Islet precursor cell (in vitro differentiated cells): ENCODE measurements at places on chromosomes 6 and 20.

- no peak for DNase-seq
Observed at GRCh38 chr6:124927806-124928205, 34.4 kb upstream of the RNF217 start.

GRCh38 chr6:166751051-166751595 lies 124.1 kb upstream of the RPS6KA2 start:
- peak; percentile 98 for DNase-seq

GRCh38 chr6:85747666-85748065 lies 105.0 kb upstream of the SYNCRIP start:
- DNase-seq, result no peak

DNA sequence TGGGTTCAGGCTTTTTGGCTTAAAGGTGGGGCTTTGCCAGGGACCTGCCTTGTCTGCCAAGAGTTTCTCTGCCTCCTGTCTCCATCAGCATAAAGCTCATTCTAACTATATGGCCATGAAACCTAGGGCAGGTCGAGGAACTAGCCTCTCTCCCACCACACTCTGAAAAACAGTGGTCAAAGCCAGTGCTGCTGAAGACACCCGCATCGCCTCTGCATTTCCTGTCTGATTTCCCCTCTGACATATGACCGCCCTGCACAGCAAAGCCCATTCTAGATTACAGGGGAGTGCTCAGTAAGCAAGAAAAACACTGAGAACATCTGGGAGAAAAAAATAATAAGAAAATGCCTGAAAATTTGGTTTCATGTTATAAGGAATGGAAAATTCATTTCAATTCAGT lies 573.6 kb downstream of the PRKN start:
- no peak for DNase-seq

- no peak for DNase-seq
Observed at GRCh38 chr6:36399970-36400369, 12.5 kb upstream of the ETV7 start.

DNA sequence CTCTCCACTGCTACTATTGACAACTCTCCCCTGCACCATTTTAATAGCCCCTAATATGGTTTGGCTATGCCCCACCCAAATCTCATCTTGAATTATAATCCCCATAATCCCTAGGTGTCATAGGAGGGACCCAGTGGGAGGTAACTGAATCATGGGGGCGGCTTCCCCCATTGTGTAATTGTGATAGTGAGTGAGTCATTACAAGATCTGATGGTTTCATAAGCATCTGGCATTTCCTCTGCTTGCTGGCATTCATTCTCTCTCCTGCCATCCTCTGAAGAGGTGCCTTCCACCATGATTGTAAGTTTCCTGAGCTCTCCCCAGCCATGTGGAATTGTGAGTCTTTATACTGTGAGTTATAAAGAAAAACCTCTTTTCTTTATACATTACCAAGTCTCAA lies 74.1 kb upstream of the TCF21 start:
- DNase-seq, result no peak

GRCh38 chr6:17910189-17910588 lies 77.2 kb downstream of the KIF13A start:
- DNase-seq, result no peak

- no peak for DNase-seq
Observed at GRCh38 chr6:117205876-117206275, 59.5 kb upstream of the VGLL2 start.

- DNase-seq, result no peak
Observed at GRCh38 chr20:14902432-14903089, 565.1 kb upstream of the FLRT3 start.

- no peak for DNase-seq
Observed at GRCh38 chr6:130223508-130223907, 757 bp upstream of the SAMD3 start.

DNA sequence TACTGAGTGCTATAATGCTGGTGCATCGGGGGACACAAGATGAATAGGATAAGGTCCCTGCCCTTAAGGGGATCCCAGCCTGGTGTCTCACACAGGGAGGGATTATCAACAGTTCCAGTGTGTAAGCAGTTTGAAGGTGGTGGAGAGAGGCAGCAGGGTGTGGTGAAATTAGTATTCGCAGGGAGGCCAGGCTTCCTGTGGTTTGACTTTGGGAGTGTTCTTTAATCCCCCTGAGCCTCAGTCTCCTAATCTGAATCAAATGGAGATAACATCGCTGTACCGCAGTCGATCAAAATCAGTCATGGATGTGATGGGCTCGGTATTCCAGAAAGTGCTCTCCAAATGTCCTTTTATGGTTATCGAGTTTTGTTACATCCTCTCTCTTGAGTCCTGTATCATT lies 288.1 kb upstream of the SUPT3H start:
- DNase-seq, result peak; percentile 49

GRCh38 chr6:7439228-7439627 lies 49.6 kb downstream of the RIOK1 start:
- no peak for DNase-seq

GRCh38 chr6:44503471-44503870 lies 116.0 kb downstream of the CDC5L start:
- DNase-seq, result peak; percentile 35

DNA sequence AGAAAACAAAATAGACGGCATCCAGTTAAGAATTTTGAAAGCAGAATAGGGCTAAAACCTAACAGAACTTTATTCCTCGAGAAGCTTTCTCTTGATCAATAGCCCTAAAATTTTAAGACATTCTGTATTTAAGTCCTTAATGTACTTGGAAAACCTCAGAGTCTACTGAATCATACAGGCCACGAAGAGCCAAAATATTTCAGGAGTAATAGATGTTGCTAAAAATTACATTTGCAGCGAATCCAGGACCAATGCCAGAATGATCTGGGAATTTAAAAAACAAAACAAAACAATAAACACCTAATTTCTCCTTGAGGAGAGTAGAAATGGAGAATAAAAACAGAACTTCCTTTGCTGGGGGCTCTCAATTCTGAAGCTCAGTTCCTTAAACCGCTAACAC lies 23.3 kb downstream of the ATXN1 start:
- DNase-seq, result no peak

GRCh38 chr6:50804283-50804682 lies 14.4 kb upstream of the TFAP2B start:
- no peak for DNase-seq

- DNase-seq, result no peak
Observed at GRCh38 chr6:83917001-83917400, 57.5 kb downstream of the CYB5R4 start.

GRCh38 chr6:166490671-166491500 lies 95.6 kb downstream of the RAMACL start:
- no peak for DNase-seq

DNA sequence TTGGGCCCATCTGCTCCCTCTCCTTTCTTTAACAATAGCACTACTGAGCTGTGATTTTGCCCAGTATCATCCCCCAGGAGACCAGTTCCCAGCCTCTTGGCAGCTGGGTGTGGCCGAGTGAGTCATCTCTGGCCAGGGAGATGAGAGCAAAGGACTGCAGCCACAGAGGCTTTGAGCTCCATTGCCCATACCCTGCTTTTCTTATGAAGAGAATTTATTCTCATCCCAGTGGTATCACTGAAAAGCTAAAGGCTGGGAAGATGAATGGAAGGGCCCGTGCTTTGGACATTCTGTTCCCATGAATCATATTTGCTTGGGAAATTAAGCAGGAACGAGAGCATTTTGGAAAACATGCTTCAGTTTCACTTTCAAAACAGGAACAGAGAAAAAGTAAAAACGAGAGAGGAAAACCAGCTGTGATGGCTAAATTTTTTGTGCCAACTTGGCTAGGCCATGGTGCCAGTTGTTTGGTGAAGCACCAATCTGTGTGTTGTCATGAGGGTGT lies 14.9 kb downstream of the CST3 start:
- peak; percentile 87 for DNase-seq

DNA sequence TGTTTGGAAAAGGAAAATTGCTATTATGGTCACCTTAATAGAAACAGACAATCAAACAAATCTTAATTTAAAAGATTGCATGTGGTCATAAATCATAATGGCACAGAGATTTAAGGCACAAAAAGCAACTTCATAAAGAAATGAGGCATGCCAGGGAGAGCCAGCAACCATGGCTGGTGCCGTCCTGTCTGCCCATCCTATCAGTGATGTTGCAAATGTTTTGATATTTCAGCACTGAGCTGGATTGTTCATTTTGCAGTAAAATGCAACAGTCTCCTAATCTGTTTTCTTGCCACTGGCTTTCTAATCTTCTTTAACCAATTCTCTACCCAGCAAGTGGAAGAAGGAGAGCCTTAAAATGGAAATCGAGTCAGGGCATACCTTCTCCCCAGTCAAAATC lies 249.8 kb downstream of the SAMD5 start:
- DNase-seq, result no peak

DNA sequence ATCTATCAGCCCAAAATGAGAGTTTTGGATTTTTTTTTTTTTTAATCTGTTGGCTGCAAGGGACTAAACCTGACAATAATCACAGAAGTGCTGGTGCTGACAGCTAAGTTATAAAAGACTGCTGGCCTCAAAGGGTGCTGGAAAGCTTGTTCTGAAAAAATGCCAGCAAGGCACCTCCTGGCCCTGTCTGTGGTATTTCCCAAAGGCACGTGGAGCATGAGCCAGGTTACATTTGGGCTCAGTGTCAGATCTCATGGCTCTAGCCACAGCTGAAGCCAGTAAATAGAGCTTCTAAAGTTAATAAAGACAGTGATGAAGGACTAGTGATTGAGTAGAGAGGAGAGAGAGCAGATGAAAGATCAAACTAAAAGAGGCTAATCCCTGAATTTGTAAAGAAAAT lies 178.9 kb downstream of the FUT9 start:
- no peak for DNase-seq

DNA sequence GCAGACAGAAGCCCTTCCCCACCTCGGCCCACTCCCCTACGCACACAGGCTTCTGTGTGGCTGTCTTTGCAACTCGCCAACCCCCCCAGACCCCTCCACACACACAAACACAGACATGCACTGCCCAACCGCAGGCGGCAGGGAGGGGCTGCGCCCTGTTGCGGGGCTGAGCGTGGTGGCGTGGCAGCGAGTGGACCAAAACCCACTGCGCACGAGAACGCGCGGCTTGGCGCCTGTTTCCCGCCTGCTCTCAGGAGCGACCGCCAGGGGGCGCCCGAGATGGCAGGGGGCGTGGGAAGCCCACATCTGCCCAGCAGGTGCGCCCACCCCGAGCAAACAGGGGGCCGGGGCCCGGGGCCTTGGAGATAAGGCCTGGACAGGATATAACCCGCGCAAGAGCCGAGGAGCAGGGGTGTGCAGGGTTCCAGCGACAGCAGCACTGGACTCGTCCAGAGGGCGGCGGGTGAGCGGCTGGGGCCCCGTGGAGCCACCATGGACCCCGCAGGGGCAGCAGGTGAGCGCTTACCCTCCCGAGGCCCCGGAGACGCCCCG lies at the start of gene RBPJL:
Gene RBPJL, plus strand, starts transcription at position 410 of the 552 bp plus-strand sequence. Its CDS starts 83 bp downstream, at position 493.
- no peak for DNase-seq

DNA sequence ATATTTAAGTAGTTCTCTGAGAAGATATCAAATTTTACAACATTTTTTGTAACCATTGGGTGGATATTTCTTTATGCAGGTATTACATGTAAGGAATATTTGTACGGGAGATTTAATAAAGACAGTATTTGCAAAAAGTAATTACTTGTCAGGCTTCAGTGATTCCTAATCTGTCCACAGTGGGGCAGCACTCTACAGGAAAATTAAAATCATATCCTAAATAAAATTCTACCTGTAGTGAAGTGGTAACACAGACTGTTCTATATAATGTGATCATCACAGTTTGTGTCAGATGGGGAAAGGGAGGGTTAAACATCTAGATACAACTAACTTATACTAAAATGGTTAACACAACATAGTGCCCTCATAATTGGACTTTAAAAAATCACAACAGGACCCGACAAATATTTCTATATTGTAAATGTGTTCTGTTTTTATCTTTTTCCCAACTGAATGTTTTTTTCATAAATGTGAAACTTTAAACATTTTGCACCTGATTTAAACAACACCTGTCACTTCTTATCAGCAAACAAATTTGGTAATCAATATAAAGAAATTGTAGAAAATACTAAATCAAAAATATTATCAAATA lies 145.6 kb upstream of the MANEA start:
- DNase-seq, result no peak

DNA sequence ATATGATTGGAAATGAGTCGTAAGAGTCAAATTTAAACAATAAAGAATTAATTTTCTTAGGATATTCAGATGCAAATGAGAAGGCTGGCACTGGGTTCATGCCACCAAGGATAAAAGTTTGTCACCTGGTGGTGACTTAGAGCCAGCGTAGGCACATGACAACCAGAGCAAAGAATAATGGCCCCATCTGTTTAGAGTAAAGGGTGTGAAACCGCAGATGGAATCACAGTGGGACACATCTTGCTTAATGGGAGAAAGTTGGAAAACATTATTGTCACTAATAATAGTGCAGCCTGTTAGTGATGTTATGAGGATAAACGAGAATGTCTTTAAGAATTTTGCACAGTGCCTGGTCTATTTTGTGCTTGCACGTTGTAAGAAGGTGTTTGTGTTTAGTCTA lies 727.8 kb downstream of the QKI start:
- no peak for DNase-seq

- peak; percentile 13 for DNase-seq
Observed at GRCh38 chr6:52305948-52306767, 21.6 kb upstream of the MCM3 start.

DNA sequence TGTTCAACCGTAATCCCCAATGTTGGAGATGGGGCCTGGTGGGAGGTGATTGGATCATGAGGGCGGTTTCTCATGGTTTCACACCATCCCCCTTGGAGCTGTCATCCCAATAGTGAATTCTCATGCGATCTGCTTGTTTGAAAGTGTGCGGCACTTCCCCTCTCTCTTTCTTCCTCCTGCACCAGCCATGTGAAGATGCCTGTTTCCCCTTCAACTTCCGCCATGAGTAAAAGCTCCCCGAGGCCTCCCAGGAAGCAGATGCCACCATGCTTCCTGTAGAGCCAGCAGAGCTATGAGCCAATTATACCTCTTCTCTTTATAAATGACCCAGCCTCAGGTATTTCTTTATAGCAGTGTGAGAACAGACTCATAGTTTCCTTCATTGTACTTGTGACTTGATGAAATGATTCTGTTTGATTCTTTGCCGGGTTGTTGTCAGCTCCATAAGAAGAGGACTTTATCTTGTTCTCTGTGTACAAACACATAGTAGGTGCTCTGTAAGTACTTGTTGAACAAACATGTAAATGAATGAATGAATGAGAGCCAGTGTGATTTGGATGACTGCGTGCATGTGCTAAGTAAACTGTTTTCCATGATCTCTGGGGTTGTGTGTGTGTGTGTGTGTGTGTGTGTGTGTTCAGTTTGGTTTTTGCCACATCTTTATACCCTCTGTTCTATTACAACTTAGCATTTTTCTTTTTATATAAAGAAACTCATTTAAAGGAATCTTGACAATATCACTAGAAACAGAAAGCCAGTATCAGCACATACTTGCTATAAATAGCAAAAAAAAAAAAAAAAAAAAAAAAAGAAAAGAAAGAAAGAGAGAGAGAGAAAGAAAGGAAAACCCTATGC lies 22.5 kb upstream of the PTGIS start:
- no peak for DNase-seq

GRCh38 chr6:130500693-130501092 lies 134.9 kb downstream of the TMEM200A start:
- no peak for DNase-seq
